ENCODE measurements at places on chromosomes 16 and 17. TPM values are rescaled to one million over a fixed set of nuclear protein-coding genes. Genes with fewer than 3 reads are reported as not detected.

KRT39 gene
- total RNA-seq: not detected

NQO1 gene
- total RNA-seq: 15.2 TPM

RAB11FIP4 gene
- 19.1 TPM for total RNA-seq

DNA sequence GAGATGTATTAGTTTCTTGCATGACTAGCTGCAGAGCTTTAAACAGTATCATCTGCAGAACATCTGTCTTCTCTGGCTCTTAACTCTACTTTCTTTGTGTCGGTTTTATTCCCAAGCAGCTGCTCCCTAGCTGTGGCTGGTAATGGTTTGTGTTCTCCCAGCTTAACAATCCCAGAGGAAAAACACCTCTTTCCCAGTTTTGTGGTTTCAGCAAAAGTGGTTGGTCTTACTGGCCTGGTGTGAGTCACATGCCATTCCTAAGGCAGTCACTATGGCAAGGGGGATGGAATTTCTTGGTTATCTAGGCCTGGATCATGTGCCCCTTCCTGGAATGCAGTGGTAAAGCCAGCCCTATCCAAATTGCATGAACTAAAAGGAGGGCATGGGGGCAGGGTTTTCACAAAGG lies 27.5 kb downstream of the OMG start:
- peaks cover 18% of the 10 kb centered on the region for H3K36me3 ChIP-seq
- DNase-seq: no peak
- no peak overlapping the region for H3K4me3 ChIP-seq

GRCh38 chr16:27951489-27952120 lies 111.9 kb downstream of the GSG1L start:
- no peak overlapping the region for H3K4me3 ChIP-seq
- no peaks in the 10 kb centered on the region for H3K27me3 ChIP-seq
- no peaks in the 10 kb centered on the region for H3K36me3 ChIP-seq
- H3K27ac ChIP-seq: no peak overlapping the region
- H3K4me1 ChIP-seq: no peaks in the 10 kb centered on the region

DNA sequence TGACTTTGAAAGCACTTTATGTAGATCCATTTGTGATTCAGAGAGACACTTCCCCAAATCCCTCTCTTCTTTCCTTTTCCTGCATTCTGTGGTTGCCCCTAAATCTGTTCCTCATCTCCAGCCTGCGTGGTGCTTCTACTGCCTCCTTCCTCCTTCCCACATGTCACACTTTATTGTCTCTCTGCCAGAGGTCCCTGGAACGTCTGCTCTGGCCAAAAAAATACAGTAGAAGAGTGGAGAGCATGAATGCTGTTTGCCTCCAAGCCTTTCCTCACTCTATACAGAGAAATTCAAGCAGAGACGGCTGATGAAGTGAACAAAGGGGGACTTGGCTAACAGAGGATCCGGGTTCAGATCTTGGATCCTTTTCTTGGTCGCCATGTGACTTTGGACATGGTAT lies 22.8 kb upstream of the IRX3 start:
- no peaks in the 10 kb centered on the region for H3K36me3 ChIP-seq
- no peaks in the 10 kb centered on the region for H3K4me1 ChIP-seq
- no peak overlapping the region for H3K4me3 ChIP-seq
- no peaks in the 10 kb centered on the region for H3K27me3 ChIP-seq

- peak; percentile 69 for DNase-seq
- no peak overlapping the region for H3K4me3 ChIP-seq
- H3K27me3 ChIP-seq: no peaks in the 10 kb centered on the region
- no peaks in the 10 kb centered on the region for H3K36me3 ChIP-seq
- H3K4me1 ChIP-seq: peaks cover 16% of the 10 kb centered on the region
Observed at GRCh38 chr17:81090361-81091136, 55.6 kb downstream of the BAIAP2 start.

GRCh38 chr17:63945784-63946439 lies 13.8 kb upstream of the CD79B start:
- DNase-seq: no peak
- no peaks in the 10 kb centered on the region for H3K36me3 ChIP-seq
- H3K27ac ChIP-seq: no peak overlapping the region
- H3K4me3 ChIP-seq: no peak overlapping the region
- H3K4me1 ChIP-seq: no peaks in the 10 kb centered on the region

- H3K4me3 ChIP-seq: no peak overlapping the region
- no peaks in the 10 kb centered on the region for H3K36me3 ChIP-seq
- no peaks in the 10 kb centered on the region for H3K27me3 ChIP-seq
Observed at GRCh38 chr16:28935346-28935745, 3.6 kb downstream of the CD19 start.

GRCh38 chr17:12536472-12536871 lies 129.2 kb upstream of the MYOCD start:
- no peaks in the 10 kb centered on the region for H3K36me3 ChIP-seq
- no peak for DNase-seq
- no peak overlapping the region for H3K27ac ChIP-seq

GRCh38 chr17:28364665-28365363 lies at the start of gene SEBOX:
Gene SEBOX (minus strand): TSS chr17:28365199. CDS start chr17:28365151, 48 bp downstream.
- no peak within 1 kb of the TSS for H3K4me3 ChIP-seq
- peaks cover 17% of the 10 kb centered on the region for H3K36me3 ChIP-seq
- H3K27ac ChIP-seq: no peak within 1 kb of the TSS
- no peak for DNase-seq
- no peaks in the 10 kb centered on the region for H3K4me1 ChIP-seq

DNA sequence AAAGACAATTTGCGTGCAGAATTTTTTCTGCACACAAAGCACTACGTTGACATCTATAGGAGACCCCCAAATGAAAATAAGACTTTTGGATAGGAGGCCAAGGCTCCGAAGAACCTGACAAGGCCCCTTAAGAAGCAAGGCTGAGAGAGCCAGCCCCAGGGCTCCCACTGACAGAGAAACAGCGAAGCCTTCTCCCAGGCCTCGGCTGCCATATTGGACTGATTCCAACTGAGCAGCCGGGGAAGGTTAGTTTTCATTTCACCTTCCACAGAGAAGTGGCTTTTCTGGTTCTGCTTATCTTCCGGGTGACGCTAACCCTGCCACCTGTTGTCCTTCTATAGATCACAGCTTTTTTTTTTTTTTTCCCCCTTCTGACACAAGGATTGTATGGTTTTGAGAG lies 356.7 kb downstream of the SOX9 start:
- no peak overlapping the region for H3K27ac ChIP-seq
- H3K27me3 ChIP-seq: no peaks in the 10 kb centered on the region
- peaks cover 1% of the 10 kb centered on the region for H3K4me1 ChIP-seq
- H3K36me3 ChIP-seq: no peaks in the 10 kb centered on the region
- H3K4me3 ChIP-seq: no peak overlapping the region

DNA sequence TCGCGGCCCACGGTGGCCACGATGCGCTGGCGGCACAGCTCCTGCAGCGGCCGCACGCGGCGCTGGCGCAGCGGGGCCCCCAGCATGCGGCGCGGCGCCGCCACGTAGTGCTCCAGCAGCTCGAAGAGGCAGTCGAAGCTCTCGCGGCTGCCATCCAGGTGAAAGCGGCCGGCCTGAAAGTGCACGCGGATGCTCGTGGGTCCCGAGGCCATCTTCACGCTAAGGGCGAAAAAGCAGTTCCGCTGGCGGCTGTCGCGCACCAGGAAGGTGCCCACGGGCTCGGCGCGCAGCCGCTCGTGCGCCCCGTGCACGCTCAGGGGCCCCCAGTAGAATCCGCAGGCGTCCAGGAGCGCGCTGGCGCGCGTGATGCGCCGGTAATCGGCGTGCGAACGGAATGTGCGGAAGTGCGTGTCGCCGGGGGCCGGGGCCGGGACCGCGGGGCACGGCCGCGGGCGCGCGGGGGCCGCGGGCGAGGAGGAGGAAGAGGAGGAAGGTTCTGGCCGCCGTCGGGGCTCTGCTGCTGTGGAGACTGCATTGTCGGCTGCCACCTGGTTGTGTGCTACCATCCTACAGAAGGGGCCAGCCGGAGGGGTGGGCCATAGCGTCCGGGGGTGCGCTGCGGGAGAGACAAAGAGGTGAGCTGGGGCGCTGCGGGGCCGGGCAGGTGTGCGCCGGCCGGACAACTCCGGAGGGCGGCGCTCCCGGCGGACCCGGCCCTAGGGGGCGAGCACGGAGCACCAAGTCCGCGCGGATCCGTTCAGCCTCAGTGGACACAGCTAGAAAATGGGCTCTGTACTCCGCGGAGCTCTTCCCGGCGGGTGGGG lies 879 bp downstream of the SOCS1 start:
- H3K27ac ChIP-seq: peak overlapping the region; percentile 87
- peaks cover 47% of the 10 kb centered on the region for H3K4me1 ChIP-seq
- no peaks in the 10 kb centered on the region for H3K27me3 ChIP-seq
- peak overlapping the region; percentile 73 for H3K4me3 ChIP-seq
- H3K36me3 ChIP-seq: peaks cover 4% of the 10 kb centered on the region

GRCh38 chr16:79168321-79168720 lies 432.2 kb downstream of the MAF start:
- no peaks in the 10 kb centered on the region for H3K27me3 ChIP-seq
- H3K4me3 ChIP-seq: no peak overlapping the region
- H3K4me1 ChIP-seq: no peaks in the 10 kb centered on the region
- no peak for DNase-seq
- no peak overlapping the region for H3K27ac ChIP-seq

GRCh38 chr17:63999680-64000531 lies 1.8 kb downstream of the PRR29 start:
- DNase-seq: no peak
- no peak overlapping the region for H3K27ac ChIP-seq
- H3K4me1 ChIP-seq: peaks cover 32% of the 10 kb centered on the region

All from lung (tissue), 17 donors.